Activated CD4-positive, alpha-beta T cell treated with anti-CD3 and anti-CD28 coated beads, Interleukin-2, amount 10 ng/mL, durations not matched to agents 7 days and 5 days (primary cell): ENCODE measurements at places on chromosomes 4 and X.
A peak's percentile ranks its signal among the peaks of the same experiment; 100 is the strongest.

DNA sequence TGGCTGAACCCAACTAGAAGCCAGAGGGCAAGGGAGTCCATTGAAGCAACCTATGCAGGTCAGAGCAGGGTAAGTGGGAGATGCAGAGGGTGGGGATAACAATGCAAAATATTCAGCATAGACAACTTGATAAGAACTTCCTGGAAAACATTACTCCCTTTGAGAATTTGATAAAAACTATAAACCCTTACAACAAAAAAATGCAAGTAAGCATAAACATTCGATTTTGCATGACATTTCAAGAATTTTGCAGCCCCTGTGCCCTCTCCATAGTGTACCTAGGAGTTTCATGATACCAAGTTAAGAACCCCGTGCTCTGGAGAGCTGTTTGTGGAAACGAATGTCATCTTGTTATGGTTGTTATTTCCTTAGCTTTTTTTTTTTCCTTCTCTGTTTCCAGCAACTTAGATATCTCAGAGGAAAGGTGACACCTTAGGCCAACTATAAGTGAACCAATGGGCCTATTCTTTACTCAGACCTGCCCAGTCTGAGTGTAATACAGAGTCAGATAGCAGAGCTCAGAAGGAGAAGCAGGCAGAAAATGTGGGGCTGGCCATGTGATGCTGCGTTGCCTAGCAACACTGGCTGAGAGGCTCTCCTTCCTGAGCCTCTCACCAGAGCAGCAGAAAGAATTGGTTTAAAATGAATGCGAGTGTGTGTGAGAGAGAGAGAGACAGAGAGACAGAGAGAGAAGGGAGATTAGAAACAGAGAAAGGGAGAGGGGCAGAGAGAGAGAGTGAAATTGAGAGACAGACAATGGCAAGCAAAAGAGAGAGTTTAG lies 36.7 kb upstream of the GABRQ start:
- no peak for DNase-seq

- peak; percentile 59 for DNase-seq
Measured at GRCh38 chr4:2798399-2799223, 5.7 kb downstream of the SH3BP2 start.

- DNase-seq = no peak
Measured at GRCh38 chr4:24973747-24974601, 56.8 kb downstream of the LGI2 start.

- no peak for DNase-seq
Measured at GRCh38 chr4:110108960-110109359, 89.5 kb downstream of the ELOVL6 start.

DNA sequence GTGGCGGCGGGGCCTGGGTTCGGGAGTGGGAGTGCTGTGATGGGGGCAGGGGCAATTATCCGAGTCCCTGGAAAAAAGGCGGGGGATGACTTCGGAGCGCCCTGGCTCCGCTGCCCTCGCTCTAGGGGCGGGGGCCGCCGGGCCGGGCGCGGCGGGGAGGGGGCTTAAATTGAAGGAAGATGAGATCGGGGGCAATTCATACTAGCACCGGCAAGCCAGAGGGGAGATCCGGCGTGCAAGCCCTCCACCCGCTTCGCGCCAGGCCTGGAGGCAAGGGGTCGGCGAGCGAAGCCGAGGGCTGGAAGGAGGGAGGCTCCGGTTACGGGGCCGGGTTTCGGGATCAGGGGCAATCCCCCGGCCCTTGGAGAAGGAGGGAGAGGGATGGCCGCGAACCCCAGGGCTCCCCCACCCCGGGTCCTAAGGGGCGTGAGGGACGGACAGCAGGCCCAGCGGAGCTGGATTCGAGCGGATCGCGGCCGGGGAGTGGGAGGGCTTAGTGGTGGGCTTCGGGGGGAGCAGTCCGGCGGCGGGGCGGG lies 1.2 kb downstream of the BCORL1 start:
- DNase-seq = no peak

DNA sequence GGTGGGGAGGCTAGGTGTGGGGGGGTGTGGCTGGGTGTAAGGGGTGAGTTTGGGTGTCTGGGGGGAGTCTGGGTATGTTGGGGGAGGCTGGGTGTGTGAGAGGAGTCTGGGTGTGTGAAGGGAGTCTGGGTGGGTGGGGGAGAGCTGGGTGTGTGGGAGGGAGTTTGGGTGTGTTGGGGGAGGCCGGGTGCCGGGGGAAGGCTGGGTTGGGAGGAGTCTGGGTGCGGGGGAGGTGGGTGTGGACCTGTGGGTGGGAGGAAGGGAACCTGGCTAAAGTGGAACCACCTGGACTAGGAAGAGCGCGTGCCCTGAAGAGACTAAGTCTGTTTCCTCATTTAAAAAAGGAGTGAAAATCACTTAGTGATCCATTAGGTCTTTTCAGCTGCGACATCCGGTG lies 18.3 kb downstream of the SPON2 start:
- no peak for DNase-seq

DNA sequence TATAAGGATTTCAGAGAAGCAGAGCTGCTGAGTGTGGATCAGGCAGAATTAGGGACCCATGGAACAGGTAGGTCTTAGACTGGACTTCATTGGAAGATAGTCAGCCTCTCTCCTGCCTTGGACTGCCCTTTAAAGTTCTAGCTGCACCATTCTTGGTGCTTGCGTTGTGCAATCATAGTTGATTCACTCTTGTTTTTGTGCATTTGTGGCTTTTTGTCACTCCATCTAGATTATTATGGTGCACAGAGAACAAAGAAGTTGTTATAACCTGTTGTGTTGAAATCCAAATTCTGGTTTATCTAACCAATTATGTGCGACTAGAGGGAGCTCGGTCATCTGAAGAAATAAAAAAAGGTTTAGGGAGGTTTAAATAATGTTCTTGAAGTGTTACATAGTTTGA lies 59.3 kb downstream of the JADE1 start:
- DNase-seq = no peak

GRCh38 chr4:1616557-1616930 lies 67.6 kb downstream of the FAM53A start:
- no peak for DNase-seq
